ENCODE measurements at places on chromosomes 3 and 15.

- DNase-seq, result no peak
Observed at GRCh38 chr3:166957121-166957520, 423.0 kb downstream of the ZBBX start.

GRCh38 chr15:48592221-48592731 is 53.2 kb downstream of the FBN1 start:
- no peak for DNase-seq

- no peak for DNase-seq
Observed at GRCh38 chr3:137360531-137361201, 402.9 kb downstream of the IL20RB start.

DNA sequence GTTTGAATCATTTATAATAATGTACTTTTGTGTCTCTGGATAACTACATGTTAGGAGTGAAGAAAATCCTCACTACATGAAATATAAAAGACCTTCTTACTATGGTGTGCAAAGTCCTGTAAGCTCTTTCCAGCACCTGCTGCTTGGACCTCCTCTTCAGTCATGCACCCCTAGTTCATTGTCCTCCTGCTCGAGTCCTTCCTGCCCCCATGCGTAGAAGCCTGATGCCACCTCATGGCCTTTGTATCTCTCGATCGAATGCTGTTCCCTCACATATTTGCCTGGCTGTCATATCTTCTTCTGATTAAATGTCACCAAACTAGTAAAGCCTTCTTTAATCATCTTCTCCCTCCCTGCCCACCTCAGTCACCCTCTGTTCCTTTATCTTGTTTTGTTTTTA is 49.9 kb upstream of the SUCLG2 start:
- DNase-seq, result no peak

DNA sequence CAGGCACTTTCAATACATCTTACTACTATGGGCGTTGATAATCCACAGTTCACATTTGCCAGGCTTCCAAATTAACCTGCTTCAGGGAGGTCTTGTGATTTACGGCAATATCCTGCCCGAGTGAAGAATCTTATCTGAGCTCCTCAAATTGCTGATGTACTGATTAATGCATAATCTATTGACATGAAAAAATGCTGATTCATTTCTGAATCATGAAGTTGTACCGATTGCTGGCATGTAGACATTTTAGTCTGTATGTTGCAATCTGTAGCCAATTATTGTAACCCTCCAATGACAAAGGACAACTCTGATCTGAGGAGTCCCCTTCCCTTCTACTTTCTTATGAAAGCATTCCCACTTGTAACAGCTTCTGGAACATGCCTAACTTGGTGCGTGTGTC is 97.2 kb downstream of the SEC22A start:
- DNase-seq, result no peak

DNA sequence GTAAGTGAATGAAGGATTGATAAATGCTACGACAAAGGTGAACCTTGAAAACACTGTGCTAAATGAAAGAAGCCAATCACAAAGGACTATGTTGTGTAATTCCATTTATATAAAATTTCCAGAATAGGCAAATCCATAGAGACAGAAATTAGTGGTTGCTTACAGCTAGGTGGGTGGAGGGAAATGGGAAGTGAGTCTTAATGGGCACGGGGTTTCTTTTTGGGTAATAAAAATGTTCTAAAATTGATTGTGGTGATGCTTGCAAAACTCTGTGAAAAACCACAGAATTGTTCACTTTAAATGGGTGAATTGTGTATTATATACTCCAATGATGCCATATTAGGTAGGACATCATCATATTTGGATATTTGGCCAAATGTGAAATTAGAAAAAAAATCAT is 20.9 kb upstream of the TEX9 start:
- DNase-seq, result no peak

- no peak for DNase-seq
Observed at GRCh38 chr3:127092368-127092767, 100.6 kb upstream of the PRR23E start.

- no peak for DNase-seq
Observed at GRCh38 chr3:191441687-191442086, 19.3 kb upstream of the PYDC2 start.

DNA sequence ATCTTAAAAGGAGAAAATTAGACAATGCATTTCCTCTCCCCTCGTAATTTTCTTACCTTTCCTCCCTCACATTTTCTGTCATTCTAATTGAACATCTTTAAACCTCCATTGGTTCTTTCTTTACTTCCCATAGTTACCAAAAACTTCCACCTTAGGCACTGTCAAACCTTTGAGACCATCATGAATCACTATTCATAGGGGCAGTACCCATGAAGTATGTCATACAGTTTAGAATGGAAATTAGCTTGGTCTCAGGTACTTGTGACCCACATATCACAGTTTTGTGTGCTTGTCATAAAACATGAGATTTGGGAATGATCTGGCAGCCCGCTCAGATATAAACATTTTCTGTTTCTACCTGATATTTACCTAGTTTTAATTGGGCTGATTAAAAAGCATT is 50.1 kb downstream of the KCNMB3 start:
- DNase-seq, result no peak

GRCh38 chr3:153640689-153641665 is 479.0 kb downstream of the RAP2B start:
- no peak for DNase-seq

GRCh38 chr3:116939550-116939949 is 230.0 kb downstream of the TUSC7 start:
- DNase-seq, result no peak

DNA sequence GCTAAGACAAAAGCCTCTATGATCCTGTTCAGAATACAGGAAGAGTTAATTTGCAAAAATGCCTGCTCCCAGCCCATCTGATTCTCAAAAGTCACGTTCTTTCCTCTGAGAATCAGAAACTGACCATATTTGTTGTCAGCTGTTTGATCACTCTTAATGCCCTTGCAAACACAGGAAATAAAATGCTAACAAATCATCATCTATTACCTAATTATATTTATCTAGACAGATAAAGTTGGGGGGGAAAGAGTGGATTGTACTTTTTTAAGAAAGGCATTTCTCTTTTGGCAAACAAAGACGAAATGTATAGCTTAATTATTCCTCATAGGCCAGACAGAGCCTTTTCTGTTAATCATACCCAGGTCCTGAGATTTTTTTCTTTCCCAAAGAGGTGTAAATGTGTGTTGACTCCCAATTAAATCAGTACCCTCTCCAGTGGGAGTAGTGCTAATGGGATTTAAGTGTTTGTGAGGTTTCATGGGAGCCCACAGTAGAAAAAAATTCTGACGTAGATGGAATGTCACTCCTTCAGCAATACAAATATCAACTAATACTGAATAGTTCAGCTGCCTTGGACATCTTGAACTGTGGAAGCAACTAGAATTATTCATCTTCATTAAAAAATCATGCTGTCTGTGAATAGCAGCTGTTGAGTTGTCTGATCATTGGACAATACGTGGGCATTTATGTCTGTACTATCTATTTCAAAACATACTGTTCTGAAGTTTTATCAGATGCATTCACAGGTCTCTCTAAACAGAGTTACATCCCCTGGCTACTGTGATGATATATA is 22.5 kb upstream of the BNIP2 start:
- no peak for DNase-seq

DNA sequence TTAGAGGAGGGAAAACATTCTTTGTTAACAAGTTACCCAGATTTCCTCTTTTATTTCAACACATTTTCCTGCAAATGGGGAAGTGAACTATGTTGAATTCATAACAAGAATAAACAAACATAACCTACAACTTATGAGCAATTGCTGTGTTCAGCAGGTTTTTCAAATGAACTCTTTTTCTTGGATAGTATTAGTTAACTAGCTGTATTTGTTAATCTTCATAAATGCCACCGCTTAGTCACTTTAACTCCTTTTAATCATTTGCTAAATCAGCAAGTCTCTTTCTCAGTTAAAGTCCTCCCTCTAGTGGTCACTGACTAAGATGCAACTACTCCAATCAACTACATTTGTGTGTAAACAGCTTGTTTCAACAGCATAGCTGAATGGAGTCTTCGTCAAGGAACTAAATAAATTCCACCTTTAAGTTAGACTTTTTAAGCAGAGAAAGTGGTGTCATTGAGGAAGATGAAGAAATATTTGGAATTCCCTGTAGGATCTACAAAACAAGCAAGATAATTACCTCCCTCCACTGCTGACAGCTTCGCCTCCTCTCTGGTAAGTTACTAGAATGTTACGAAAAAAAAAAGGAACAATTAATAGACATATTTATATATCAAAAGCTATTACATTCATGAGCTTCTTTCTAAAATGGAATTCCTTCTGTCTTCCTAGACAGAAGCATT is 1122.0 kb downstream of the ROBO1 start:
- DNase-seq, result peak; percentile 3

- DNase-seq, result no peak
Observed at GRCh38 chr3:166435469-166436057, 598.3 kb upstream of the BCHE start.

DNA sequence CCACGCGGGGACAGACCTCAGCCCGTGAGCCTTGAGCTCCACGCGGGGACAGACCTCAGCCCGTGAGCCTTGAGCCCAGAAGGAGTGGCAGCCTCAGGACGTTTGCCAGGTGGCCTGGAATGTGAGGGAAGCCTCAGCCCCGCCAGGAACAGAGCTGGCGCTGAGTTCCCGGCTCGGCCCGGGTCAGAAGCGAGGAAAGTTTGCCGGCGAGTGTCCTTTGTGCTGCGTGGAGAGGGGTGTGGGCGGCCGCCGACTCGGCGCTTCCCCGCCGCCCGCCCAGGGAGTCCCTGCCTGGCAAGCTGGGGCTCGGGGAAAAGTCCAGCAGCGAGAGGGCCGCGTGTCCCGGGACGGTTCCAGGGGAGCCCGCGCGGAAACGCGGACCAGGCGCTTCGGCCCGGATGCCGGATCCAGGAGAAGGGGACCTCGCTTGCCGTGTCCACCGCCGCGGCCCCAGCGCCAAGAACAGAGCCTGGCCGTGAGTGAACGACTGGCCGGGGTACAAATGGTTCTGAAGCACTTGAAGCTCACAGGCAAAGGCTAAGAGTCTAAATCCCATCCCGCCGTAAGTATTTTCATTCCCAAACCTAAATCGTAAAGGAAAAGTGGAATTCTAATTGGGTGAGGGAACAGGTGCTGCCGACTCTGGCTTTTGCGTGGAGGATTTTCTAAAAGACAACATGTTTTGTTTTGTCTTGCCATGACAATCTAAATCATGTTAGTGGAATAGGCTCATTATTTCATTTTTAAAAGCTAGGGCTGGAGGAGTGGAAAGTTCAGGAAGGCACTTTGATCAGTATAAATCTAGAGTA is 1.7 kb downstream of the LRRN1 start:
- DNase-seq, result no peak

- DNase-seq, result no peak
Observed at GRCh38 chr3:168581771-168582225, 486.1 kb upstream of the GOLIM4 start.

GRCh38 chr3:24963762-24964625 is 464.1 kb upstream of the RARB start:
- DNase-seq, result no peak

- DNase-seq, result no peak
Observed at GRCh38 chr3:174168026-174168425, 691.1 kb upstream of the NAALADL2 start.

DNA sequence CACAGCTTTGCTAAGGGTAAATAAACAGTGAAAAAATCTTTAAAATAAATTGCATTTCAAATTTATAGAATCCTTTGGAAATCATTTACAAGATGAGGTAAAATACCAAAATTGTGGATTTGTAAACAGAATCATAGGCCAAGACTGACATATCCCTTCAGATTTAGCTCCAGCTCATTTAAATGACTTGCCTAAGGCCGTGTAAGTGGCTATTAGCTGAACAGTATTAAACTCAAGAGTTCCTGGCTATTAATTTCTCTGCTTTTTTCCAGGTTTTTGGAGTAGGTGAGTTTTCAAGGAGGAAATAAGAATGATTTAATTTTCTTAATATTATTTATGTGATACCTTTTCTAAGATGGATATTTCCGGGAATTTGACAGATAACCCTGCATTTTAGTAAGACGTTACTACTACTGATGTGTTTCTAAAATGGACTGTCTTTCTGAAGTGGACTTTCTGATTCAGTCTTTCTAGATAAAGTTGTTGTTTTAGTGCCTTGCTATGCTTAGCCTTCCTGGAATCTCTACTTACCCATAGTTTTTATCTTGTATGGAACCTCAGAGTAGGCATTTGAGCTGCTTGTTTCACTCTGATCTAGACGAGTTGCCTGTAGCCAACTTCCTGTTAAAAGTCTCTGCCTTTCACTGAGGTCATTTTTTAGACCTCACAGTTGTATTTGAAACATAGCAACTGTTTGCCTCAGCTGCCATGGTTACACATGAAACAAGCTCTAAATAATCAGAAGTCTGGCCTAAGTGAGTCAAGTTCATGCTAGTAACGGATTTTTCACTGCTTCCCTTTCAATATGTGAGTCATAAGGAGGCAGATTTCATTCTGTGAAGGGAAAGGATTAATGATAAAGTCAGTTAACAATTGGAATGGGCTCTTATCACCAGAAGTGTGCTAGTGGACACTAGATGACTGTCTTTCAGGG is 127.0 kb downstream of the KLHL25 start:
- DNase-seq, result no peak

GRCh38 chr3:187024536-187025226 is 94.4 kb downstream of the ST6GAL1 start:
- no peak for DNase-seq

DNA sequence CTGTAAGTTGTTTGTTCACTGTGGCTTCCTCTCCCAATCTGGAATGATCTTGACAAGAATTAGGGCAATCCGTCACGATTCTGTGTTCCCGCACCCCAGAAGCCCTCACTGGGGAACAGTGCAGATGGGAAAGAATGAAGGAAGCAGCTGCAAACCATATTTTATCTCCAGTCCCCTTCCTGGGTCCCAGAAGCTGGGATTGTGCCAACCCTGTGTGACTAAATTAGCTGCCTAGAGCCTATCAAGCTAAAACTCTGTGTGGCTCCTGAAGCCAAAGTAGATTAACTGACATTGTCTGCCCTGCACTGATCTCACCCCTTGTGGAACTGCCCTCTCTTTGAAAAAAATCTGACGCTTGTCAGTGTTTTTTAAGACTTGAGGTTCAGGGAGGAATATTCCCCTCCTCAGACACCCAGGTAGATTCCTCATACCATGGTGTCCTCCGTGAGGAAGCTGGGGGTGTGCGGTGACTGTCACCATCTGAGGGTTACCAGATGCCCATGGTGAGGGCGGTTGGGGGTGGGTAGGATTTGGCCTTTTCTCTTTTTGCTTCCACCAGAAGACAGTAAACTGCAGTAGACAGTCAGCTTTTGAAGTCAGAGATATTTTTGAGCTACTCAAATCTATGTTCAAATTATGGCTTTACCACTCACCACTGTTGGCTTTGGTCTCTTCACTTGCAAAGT is 358.3 kb upstream of the TPM1 start:
- no peak for DNase-seq

GRCh38 chr3:32395496-32395895 is 3.8 kb downstream of the CMTM7 start:
- no peak for DNase-seq

DNA sequence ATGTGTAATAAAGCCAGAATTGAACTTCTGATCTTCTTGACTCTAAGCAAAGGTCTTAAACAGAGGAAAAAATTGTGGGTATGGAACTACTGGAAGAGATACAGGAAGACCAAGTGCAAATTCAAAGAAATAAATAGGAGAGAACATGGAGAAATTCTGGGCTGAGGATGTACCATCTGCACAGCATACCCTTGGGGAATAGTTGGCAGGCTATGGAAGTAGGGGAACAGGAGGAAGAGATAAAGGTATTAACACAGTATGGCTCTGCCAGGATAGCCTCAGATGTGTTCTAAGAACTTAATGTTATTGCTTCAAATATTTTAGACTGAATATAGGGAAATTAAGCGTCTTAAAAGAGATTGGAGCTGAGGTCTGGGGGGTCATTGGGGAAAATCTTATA is 485.4 kb downstream of the CNTN3 start:
- DNase-seq, result no peak

- peak; percentile 68 for DNase-seq
Observed at GRCh38 chr15:74036271-74037170, 42.0 kb downstream of the PML start.

GRCh38 chr15:69134791-69135190 is 25.6 kb upstream of the GLCE start:
- no peak for DNase-seq

Measured in NCI-H187 (cell line).